ENCODE measurements at places on chromosomes 16 and 17. TPM values are rescaled to one million over a fixed set of nuclear protein-coding genes. Genes with fewer than 3 reads are reported as not detected.

The SOX8 gene
- total RNA-seq = 0.10 TPM

The SDR42E1 gene
- total RNA-seq = not detected

The TOM1L1 gene
- 28.4 TPM for total RNA-seq

The TRIM72 gene
- total RNA-seq = not detected

The ABCC6 gene
- 1.5 TPM for total RNA-seq

The GPR142 gene
- not detected for total RNA-seq

The CACNG4 gene
- 6.9 TPM for total RNA-seq

The EFNB3 gene
- 4.1 TPM for total RNA-seq
